Activated naive CD4-positive, alpha-beta T cell treated with anti-CD3 and anti-CD28 coated beads, Interleukin-2, amount 10 ng/mL, durations not matched to agents 7 days and 5 days (primary cell): ENCODE measurements at places on chromosomes 6 and 20.

DNA sequence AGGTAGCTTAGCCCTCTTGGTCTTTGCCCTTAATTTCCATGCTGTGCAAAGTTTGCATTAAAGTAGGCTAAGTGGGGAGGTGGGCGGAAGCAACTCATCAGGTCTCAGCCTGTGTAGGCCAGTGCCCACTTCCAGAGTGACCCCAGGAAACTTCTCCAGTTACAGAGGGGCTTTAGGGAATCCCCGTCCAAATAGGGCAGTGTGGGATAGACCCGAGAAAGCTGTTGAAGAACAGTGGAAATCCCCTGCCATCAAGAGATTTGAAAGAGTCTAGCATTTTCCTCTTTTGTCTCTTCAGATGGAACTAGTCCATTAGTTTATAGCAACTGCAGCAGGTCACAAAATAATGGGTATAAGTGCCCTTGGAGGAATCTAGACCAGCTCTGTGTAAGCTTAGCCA is 20.2 kb downstream of the SF3B5 start:
- H3K27me3 ChIP-seq: peaks cover 6% of the 10 kb centered on the region
- no peak overlapping the region for H3K27ac ChIP-seq
- H3K4me1 ChIP-seq: no peaks in the 10 kb centered on the region
- H3K4me3 ChIP-seq: no peak overlapping the region

- peaks cover 31% of the 10 kb centered on the region for H3K4me1 ChIP-seq
- H3K27ac ChIP-seq: peak overlapping the region; percentile 71
- H3K27me3 ChIP-seq: no peaks in the 10 kb centered on the region
- no peak for DNase-seq
Observed at GRCh38 chr6:683742-684440, 9.0 kb downstream of the EXOC2 start.

DNA sequence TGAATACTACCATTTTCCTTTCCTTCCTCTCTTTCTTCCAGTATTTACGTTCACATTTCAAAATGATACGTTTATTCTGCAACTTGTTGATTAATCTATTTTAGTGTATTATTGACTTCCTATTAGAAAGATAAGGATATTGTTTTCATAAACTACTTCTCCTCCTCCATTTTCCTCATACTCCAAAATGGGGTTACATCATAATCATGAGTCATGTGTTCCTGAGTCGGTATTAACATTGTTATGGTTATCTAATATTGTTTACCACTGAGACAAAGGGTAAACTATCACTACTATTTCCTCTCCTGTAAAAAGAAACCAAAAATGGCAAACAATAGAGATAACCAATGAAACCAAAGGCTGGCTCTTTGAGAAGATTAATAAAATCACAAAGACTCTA is 126.5 kb upstream of the CDYL start:
- peaks cover 18% of the 10 kb centered on the region for H3K27me3 ChIP-seq
- no peak overlapping the region for H3K4me3 ChIP-seq
- no peak for DNase-seq
- no peak overlapping the region for H3K27ac ChIP-seq
- no peaks in the 10 kb centered on the region for H3K36me3 ChIP-seq

GRCh38 chr6:37539171-37540028 is 39.7 kb upstream of the CCDC167 start:
- no peak overlapping the region for H3K4me3 ChIP-seq
- H3K4me1 ChIP-seq: peaks cover 7% of the 10 kb centered on the region
- H3K36me3 ChIP-seq: no peaks in the 10 kb centered on the region

DNA sequence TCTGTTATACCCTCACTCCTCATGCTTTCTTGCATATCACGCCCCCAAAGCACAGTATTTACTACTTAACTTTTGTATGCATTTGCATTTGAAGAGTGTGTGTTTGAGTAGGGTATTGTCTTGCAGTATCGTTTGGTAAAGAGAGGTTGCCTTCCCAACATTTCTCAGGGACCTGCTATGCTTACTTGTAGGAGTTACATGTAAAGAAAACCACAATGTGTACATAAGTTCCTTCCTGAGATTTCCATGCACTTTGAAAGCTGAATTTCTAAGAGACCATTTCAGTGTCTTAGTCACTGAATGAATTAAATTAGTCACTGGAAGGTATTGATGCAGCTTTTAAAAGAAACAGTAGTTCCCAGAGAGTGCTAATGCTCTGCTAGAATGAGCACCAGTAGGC is 159.3 kb upstream of the LAMA2 start:
- H3K4me1 ChIP-seq: no peaks in the 10 kb centered on the region
- no peak for DNase-seq
- no peak overlapping the region for H3K4me3 ChIP-seq
- peaks cover 5% of the 10 kb centered on the region for H3K27me3 ChIP-seq
- H3K36me3 ChIP-seq: no peaks in the 10 kb centered on the region

GRCh38 chr20:10763112-10763511 is 89.3 kb upstream of the JAG1 start:
- H3K4me3 ChIP-seq: no peak overlapping the region
- DNase-seq: no peak
- no peaks in the 10 kb centered on the region for H3K36me3 ChIP-seq
- no peaks in the 10 kb centered on the region for H3K4me1 ChIP-seq

DNA sequence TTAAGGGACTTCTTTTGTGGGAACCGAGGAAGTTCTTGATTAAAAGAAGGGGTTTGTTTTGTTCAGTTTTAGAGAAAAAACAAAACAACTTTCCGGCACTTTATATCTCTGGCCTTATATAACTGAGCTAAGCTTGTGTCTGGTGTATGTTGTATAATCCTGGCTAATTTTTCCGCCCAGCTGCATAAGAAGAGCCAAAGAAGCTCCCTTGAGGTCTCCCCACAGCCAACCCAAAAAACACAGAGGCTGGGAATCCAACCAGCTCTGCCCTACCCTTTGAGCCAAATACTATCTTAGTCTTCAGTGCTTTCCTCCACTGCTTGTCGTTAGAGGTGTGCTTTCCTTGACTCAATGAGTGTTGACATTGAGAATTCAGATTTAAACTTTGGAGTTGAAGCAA is 45.5 kb upstream of the RNF146 start:
- H3K4me1 ChIP-seq: no peaks in the 10 kb centered on the region
- H3K4me3 ChIP-seq: no peak overlapping the region
- no peak for DNase-seq
- no peaks in the 10 kb centered on the region for H3K36me3 ChIP-seq

DNA sequence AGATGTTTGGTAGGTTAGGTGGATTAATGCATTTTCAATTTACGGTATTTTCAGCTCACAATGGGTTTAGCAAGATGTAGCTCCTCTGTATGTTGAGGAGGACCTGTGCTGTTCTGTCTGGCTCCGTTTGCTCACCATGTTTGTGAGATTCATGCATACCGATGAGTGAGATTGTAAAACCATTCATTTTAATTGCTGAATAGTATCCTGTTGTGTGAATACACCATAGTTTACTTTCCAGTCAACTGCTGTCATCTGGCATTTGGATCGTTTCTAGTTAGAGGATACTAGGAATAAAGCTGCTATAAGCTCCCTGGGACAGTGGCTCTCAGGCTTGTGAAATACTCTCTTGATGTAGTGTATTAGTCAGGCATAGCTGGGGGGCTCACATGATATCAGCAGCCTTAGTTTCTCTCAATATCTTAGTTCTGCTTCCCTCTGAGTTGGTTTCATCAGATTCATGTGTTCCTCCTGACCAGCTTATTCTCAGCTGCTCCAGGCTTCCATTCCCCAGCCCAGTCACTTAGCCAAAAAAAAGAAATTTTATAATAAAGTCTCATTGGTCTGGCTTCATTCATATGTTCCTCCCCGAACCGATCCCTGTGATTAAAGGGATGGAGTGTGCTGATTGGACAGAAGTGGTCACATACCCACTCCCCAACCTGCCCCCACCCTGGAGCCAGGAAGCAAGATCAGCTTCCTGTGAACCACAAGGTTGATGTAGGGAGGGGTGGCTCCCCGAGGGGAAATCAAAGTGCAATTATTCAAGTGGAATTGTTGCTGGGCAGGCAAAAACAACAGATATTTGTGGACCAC is 10.9 kb upstream of the B4GALT5 start:
- H3K4me1 ChIP-seq: peaks cover 13% of the 10 kb centered on the region
- no peak overlapping the region for H3K27ac ChIP-seq
- no peak for DNase-seq
- H3K4me3 ChIP-seq: no peak overlapping the region
- H3K36me3 ChIP-seq: no peaks in the 10 kb centered on the region

DNA sequence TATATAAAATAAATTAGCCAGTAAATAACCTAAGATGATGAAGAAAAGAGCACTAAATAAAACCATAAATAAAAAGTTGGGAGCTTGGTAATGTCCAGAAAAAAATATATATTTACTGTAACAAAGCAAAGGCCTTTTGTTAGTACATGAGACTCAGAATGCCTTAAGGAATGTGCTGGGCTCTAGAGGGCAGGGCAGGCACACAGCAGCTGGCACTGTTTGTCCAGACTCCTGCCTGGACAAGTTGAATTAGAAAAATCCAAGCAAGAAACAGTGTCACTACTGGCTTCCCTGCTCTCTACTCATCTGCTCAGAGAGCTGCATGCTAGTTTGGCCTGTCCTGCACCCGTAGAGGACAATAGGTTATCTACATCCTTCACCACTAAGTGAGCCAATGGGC is 8.8 kb downstream of the DEFB129 start:
- H3K4me3 ChIP-seq: no peak overlapping the region
- DNase-seq: no peak
- H3K27me3 ChIP-seq: no peaks in the 10 kb centered on the region
- H3K4me1 ChIP-seq: peaks cover 22% of the 10 kb centered on the region
- no peak overlapping the region for H3K27ac ChIP-seq
- no peaks in the 10 kb centered on the region for H3K36me3 ChIP-seq

- DNase-seq: no peak
- H3K36me3 ChIP-seq: no peaks in the 10 kb centered on the region
- H3K4me3 ChIP-seq: no peak overlapping the region
- H3K27ac ChIP-seq: no peak overlapping the region
Observed at GRCh38 chr6:69555088-69555638, 241.6 kb downstream of the LMBRD1 start.

DNA sequence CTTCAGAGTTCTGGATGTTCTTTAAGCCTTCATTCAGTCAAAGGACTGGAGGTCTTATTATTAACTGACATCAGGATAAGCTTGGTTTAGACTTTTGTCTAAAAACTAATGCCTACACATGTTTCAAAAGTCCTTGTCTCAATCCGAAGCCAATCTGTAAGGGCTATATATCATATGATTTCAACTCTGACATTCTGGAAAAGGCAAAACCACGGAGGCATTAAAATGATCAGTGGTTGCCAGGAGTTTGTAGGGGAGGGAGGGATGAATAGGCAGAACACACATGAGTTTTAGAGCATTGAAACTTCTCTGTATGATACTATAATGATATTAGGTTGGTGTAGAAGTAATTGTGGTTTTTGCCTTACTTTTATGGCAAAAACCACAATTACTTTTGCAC is 1285.8 kb upstream of the CITED2 start:
- no peak overlapping the region for H3K4me3 ChIP-seq
- H3K4me1 ChIP-seq: no peaks in the 10 kb centered on the region
- no peaks in the 10 kb centered on the region for H3K36me3 ChIP-seq
- no peak overlapping the region for H3K27ac ChIP-seq

GRCh38 chr6:142903812-142904211 is 41.2 kb downstream of the HIVEP2 start:
- H3K4me3 ChIP-seq: peak overlapping the region; percentile 33
- no peaks in the 10 kb centered on the region for H3K27me3 ChIP-seq
- H3K27ac ChIP-seq: peak overlapping the region; percentile 90
- H3K36me3 ChIP-seq: peaks cover 26% of the 10 kb centered on the region
- no peak for DNase-seq

- no peaks in the 10 kb centered on the region for H3K4me1 ChIP-seq
- no peak overlapping the region for H3K27ac ChIP-seq
- DNase-seq: peak; percentile 45
- H3K36me3 ChIP-seq: no peaks in the 10 kb centered on the region
- H3K4me3 ChIP-seq: no peak overlapping the region
- H3K27me3 ChIP-seq: peaks cover 34% of the 10 kb centered on the region
Observed at GRCh38 chr20:44135012-44135412, 52.0 kb downstream of the JPH2 start.

DNA sequence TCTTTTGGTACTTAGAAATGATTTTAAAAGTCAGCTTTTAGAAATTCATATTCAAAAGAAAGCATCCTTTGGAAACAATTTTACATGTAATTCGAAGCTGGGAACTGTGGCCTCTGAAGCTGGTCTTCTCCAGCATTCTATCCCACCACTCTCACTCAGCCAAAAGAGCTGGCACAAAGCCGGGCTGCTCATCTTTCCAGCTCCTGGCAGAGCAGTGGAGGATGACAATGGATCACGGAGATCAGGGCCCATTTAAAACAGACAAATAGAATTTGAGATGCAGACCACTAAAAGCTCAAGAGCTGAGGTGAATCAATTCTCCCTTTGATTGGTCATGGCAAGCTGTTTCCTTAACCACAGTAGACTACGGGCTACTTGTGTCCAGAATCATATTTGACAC is 60.6 kb downstream of the OTOR start:
- no peak overlapping the region for H3K4me3 ChIP-seq
- no peak for DNase-seq
- H3K36me3 ChIP-seq: no peaks in the 10 kb centered on the region
- no peaks in the 10 kb centered on the region for H3K4me1 ChIP-seq

- no peaks in the 10 kb centered on the region for H3K36me3 ChIP-seq
- DNase-seq: no peak
- no peak overlapping the region for H3K27ac ChIP-seq
- H3K4me3 ChIP-seq: no peak overlapping the region
Observed at GRCh38 chr6:45915780-45916468, 99.7 kb downstream of the CLIC5 start.

DNA sequence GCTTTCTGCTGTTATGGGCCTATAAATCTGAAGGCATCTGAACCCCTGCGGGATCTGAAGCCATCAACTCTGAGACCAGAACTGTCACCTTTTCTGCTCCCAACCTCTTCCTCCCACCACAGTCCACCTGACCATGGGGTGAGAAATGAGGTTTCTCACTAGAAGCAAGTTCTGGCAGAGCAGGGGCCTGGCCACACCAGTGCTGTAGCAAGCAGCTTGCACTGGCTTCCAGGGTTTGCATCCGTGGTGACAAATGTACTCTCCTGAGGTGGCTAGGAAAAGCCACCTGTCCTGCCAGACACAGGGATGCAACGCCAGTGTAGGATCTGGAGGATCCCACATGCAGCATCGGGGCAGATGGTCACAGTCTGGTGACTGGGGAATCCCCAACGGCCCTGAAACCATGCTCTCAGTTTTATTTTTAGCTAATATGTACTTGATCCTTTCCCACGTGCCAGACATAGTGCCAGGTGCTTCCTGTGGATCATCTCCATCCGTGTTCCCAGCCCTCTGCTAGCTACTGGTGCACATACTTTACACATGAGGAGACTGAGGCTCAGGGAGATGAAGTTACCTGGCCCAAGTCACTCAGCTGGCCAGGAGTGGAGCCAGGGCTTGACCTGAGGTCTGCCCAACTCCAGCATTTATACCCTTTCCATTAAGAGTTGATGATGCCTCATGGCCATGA is 122.1 kb upstream of the SPACA1 start:
- H3K4me3 ChIP-seq: no peak overlapping the region
- H3K27ac ChIP-seq: no peak overlapping the region
- DNase-seq: no peak
- H3K36me3 ChIP-seq: no peaks in the 10 kb centered on the region
- H3K4me1 ChIP-seq: no peaks in the 10 kb centered on the region
